ENCODE measurements at places on chromosomes 12 and 14. TPM values are rescaled to one million over a fixed set of nuclear protein-coding genes. Genes with fewer than 3 reads are reported as not detected.

- DNase-seq = peak; percentile 2
Measured at GRCh38 chr14:98769326-98769725, 502.7 kb downstream of the BCL11B start.

- DNase-seq = peak; percentile 56
Measured at GRCh38 chr12:117046011-117046369, 53.2 kb downstream of the TESC start.

DNA sequence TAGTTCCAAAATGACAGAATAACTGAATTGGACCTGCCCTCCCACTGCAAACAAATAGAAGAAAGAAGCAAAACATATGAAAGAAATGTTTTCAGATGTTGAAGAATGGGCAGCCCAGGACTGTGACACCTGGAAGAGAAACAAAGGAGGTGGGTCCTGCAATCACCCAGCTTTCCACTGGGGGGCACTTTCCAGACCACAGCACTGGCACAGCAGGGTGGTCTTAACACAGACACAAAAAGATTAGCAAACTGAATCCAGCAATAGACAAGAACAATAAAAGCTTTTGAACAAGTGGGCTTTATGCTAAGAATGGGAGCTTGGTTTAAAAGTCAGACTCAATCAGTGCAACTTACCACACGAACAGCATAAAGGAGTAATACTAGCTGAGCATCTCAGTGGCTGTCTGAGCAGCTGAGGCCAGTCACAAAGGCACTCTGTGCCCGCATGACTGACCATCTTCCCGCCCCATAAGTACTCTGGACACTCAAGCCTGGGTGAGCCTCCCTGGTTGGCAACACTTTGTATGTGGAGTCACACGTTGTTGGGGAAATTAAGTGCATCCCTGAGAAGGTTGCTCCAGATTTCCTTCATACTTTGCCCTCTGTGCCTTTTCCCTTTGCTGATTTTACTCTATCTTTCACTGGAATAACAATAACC is 27.7 kb downstream of the JKAMP start:
- peak; percentile 78 for DNase-seq

GRCh38 chr12:98698603-98699463 is 53.7 kb downstream of the APAF1 start:
- peak; percentile 74 for DNase-seq

GRCh38 chr14:52313903-52314594 is at the start of gene PTGER2:
Gene PTGER2 (plus strand): TSS chr14:52314312. CDS start chr14:52314549, 237 bp downstream.
- peak; percentile 70 for DNase-seq

- no peak for DNase-seq
Measured at GRCh38 chr12:100293017-100293416, 26.0 kb downstream of the SCYL2 start.

DNA sequence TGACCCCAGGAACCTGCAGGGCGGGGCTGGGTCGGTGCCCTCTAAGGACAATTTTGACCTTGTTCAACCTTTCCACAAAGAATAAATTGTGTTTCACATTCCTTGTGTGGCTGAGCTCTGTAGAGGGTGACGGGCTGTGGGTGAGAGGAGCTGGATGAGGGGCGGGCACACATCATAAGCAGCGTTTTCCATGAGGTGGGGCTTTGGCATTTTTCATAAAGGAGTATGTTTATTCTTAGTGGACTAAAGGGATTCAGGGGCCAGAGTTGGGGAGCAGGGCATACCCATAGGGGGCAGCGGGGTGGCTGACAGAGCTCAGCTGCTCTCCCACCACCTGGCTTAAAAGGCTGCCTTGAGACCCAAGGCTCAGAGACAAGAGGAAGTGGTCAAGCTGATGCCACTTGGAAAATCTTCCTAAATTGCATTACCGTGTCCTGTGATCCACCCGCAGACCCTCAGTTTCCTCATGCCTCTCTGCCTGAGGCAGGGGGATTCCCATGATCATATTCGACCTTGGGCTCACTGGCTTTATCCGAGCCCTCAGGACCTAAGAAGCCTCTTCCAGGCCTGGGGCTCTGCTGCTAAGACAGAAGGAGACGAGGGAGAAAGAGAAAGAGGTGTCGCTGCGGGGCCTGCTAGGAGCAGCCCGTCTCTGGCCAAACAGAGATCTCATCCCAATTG is 11.4 kb downstream of the MMP14 start:
- peak; percentile 52 for DNase-seq

GRCh38 chr12:82948491-82948890 is 261.8 kb downstream of the TMTC2 start:
- no peak for DNase-seq

DNA sequence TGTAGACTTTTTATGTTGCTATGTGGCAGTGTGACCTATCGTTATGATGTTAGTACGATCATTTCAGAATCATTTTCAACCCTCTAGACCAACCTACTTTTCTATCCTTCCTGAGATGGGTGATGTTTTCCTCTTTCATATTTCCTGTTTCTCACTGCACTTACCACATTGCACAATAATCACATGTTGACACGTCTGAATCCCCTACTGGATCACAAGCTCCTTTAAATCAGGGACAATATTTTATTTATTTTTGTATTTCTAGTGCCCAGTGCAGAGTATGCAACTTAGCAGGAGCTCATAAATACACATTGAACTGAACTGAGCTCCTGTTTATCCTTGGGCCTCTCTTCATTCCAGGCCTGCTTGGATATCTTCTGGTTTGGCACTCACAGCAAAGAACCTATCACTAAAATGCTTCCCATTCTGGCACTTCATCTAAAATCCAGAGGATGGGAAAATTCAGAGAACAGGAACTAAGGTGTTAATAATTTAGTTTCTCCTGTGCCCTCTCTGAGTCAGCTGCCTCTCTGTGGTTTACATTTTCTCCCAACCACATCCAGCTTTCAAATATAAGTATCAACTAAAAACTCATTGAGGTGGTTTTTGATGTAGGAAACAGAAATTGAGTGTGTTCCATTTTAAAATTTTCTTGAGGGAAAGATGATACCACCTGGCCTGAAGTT is 69.4 kb upstream of the DYRK2 start:
- no peak for DNase-seq

DNA sequence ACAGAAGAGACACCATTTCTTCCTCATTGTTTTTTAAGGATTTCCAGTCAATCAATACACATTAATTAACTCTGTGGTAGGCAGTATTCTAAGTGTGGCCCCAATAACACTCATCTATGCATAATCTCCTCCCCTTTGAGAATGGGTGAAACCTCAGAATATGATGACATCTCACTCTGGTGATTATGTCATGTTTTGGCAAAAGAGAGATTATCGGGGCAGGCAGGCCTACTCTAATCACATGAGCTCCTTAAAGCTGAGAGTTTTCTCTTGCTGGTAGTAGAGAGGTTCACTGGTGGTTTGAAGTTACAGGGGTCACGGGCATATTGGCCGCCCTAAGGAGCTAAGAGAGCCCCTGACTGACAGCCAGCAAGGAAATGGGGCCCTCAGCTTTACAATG is 7.1 kb upstream of the LGMN start:
- no peak for DNase-seq

DNA sequence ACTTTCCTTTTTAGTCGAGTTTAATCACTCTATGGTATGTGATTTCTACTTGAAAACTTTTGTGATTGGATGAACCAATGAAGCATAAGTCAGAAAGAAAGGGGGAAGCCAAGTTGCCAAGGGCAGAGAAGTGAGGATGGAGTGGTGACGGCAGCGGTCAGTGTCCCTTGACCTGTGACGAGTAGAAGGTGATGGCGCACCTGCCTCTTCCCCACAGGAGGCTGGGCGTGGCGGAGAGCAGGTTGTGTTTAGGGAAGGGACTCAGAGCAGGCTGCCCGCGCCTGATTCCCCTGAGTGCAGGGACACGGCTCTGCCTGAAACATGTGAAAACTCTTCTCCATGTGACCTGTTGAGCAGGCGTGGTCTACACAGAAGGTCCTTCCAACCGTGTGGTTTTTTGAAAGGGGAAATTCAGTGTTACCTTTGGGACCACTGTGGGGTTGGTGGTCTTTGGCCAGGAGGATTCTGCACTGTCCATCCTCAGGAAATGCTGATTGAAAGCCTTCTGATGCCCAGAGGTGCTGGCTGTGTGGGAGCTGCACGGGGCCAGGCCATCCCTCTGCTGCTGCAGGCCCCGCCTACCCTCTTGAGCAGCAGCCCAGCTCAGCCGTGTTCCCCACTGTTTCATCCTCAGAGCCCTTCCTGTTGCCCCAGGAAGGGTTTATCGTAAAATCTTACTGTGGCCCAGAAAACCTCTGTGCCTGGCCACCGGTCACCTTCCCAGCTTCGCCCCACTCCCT is 23.5 kb upstream of the AMN start:
- DNase-seq = no peak

- peak; percentile 66 for DNase-seq
Measured at GRCh38 chr12:41967668-41968500, 176.8 kb downstream of the GXYLT1 start.

- DNase-seq = no peak
Measured at GRCh38 chr12:109009766-109010165, 11.1 kb downstream of the SVOP start.

DNA sequence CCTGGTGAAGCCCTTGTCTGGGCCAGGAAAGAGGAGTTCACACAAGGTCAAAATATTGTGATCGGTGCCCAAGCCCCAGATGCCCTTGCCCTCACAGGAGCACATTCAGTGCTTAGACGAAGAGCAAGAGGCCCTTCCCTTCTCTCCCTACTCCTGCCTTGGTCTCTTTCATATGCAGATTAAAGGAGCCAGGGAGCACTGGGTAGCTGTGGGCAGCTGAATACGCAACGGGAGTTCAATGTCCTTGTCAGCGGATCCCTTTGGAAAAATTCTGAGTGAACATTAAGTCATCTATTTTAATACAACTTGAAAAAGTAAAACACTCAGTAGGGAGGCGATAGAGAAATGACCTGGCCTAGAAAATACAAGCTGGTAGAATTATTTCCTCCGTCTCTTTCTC is 1489.4 kb downstream of the AACS start:
- peak; percentile 35 for DNase-seq

DNA sequence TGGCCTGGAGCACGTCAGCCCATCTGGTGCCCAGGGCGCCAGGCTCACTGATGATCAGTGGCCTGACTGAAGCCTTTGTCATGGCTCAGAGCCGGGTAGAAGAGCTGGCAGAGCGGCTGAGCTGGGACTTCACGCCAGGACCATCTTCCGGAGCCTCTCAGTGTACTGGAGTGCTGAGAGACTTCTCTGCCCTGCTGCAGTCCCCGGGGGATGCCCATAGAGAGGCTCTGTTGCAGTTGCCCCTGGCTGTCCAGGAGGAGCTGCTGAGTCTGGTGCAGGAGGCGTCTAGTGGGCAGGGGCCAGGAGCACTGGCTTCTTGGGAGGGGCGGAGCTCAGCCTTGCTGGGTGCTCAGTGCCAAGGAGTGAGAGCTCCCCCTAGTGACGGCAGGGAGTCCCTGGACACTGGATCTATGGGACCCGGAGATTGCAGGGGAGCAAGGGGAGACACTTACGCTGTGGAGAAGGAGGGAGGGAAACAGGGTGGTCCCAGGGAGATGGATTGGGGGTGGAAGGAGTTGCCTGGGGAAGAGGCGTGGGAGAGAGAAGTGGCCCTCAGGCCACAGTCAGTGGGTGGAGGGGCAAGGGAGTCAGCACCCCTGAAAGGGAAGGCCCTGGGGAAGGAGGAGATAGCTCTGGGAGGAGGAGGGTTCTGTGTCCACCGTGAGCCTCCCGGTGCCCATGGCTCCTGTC is 2.0 kb downstream of the KHNYN start:
- DNase-seq = peak; percentile 99

GRCh38 chr14:98816720-98817119 is 455.3 kb downstream of the BCL11B start:
- no peak for DNase-seq

GRCh38 chr14:24297190-24297964 is 2.2 kb downstream of the DHRS1 start:
- peak; percentile 84 for DNase-seq

DNA sequence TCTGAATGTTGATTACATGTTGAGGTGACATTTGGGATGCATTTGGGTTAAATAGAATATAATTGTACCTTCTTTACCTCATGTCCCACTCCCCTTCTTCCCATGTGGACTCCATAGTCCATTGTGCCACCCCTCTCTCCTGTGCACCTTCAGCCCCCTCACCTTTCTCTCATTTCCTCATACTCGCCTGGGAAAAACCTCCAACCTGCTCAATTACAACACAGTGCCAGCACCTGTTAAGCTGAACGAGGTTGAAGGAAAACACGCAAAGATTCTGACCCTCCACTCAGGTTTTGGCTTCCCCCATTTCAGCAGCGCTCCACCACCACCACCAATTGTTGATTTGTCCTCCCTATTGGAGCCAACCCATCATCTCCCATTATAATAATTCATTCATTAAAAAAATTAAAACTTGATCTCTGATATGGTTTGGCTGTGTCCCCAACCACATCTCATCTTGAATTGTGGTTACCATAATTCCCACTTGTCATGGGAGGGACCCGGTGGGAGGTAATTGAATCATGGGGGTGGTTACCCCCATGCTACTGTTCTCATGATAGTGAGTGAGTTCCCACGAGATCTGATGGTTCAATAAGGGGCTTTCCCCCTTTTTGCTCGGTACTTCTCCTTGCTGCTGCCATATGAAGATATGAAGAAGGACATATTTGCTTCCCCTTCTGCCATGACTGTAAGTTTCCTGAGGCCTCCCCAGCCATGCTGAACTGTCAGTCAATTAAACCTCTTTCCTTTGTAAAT is 33.7 kb upstream of the PPP2R5C start:
- no peak for DNase-seq

DNA sequence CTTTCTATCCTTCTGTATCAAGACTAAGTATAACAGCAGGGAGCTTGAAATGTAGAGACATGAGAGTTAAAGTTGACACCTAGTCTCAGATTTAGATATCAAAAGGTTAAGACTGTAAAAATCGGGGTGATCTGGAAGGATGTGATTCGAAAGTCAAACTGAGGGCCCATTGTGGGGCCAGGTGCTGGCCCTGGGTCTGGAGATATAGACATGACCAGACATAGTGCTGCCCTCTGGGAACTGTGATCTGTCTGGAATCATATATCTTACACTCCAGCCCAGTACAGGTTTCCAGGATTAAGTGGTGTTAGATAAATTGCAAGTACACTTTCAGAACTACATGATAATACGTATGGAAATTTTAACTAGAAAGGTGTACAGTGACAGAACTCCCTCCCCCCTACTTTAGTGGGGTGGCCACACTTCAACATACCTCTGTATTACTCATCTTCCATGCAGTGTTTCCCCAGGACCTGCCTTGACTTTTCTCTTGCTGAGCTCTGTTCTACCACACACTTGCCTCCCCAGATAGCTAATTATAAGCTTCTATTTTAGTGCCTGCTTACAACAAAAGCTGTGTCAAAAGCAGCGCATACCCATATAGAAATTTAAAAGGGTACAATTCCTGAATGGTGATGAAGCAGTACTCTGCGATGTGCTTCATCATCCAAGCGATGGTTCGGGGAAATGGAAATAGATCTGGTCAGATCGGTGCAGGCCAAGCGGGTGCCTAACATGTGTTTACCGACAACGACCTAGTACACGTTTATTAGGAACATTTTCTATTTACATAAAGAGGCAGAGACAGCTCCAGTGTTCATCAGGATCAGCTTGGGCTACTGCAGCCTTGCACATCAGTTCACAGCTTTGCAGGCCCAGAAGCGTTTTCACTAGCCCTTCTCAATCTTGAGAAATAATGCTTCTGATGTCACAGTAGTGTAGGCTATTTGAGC is 68.7 kb downstream of the ARF6 start:
- no peak for DNase-seq

The UBC gene
- total RNA-seq = 754 TPM

The MUCL1 gene
- total RNA-seq = not detected

The ERBB3 gene
- 54.4 TPM for total RNA-seq

The CINP gene
- total RNA-seq = 54.0 TPM

The KCNC2 gene
- total RNA-seq = 0.10 TPM

The TRIM9 gene
- 8.4 TPM for total RNA-seq

The ATL1 gene
- total RNA-seq = 7.0 TPM

The CD163L1 gene
- 0.14 TPM for total RNA-seq

The EPYC gene
- not detected for total RNA-seq

The ADAM20 gene
- total RNA-seq = 2.1 TPM

The TEAD4 gene
- total RNA-seq = 137 TPM

Measured in GM23338 (cell line).